Left ventricle myocardium inferior (tissue), 1 donor: ENCODE measurements at places on chromosomes 11 and 22. TPM values are rescaled to one million over a fixed set of nuclear protein-coding genes. Genes with fewer than 3 reads are reported as not detected.

The MMP1 gene
- total RNA-seq, result not detected

The OR4A16 gene
- not detected for total RNA-seq

The APOL6 gene
- 4.8 TPM for total RNA-seq

The NAV2 gene
- total RNA-seq, result 14.3 TPM

The CDCA5 gene
- 1.3 TPM for total RNA-seq

The NPAS4 gene
- total RNA-seq, result not detected
